Fibroblast of skin of left biceps (primary cell): ENCODE measurements at places on chromosomes 6 and 20.
A peak's percentile ranks its signal among the peaks of the same experiment; 100 is the strongest.

- DNase-seq: peak; percentile 94
Observed at GRCh38 chr6:130500693-130501092, 134.9 kb downstream of the TMEM200A start.

DNA sequence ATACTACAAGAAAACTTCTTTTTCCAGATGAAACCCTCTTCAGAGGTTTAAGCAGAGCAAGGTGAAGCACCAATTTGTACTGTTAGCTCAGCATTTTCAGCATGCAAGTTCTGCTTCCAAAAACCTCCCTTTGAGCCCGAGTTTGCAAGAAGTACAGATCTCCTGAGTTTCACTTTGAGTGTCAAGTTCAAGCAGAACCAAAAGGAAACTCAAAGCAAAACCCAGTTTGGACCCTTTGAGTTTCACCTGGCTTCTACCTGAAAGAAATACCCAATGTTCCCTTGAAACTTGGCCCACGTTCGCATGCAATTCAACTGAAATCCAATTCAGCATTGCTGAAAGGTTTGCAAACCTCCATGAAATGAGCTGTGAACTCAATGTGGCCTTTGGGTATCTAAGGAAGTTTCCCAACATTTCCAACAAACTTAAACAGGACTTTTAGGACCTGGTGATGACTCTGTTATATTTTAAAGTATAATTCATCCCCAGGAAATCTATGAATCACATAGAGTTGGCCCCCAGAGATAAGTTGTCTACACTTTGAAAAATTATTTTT, 62.9 kb upstream of the HBS1L start:
- no peak for DNase-seq

DNA sequence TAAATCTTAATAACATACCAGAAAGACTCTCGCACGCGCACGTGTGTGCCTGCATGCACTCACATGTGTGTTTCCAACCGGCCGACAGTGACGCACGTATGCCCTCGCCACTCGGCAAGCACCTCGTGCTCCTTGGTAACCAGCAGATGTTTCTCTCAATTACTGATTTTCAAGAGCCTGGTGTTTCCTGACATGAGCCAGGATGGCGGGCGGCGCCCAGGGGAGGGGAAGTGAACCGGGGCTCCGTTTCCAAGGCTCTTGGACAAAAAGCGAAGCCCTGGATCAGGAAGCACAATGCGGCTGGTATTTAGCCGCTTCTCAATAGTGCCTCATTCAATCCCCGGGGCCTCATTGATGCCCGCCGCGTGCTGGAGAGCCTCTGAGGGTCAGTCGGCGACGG, 37.7 kb downstream of the PMEPA1 start:
- no peak for DNase-seq

DNA sequence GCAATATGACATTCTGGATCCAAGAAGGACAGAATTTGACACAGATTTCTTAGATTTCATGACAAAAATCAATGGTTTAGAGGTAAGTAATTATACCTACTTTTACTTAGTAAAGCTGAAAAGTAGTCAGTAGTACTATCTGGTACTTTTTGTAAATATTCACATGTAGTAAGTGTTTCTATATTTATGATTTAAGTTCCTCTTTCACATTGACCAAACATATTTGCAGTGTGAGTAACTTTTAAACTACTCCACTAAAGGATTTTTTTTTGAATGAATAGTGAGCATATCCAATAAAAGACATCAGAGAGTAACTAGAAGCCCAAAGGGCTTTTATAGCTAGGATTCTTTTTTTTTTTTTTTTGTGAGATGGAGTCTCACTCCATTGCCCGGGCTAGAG, 60.8 kb downstream of the DNAH8 start:
- no peak for DNase-seq

DNA sequence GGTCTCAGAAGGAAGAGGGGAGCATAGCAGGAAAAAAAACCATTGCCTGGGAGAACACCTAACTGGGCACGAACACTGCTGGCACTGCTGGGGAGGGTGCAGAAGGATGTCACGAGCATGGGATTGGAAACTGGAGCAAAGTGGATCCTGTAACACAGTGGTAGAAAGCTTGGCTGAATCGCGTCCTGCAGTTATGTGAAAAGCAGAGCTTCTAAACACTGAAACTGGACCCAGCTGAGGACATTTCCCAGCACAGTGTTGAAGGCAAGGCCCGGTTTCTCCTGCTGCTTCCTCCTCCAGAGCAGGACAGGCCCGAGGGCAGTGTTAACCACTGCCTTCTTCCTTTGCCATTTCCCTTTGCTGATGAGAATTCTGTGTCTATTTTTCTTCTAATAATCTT, 6.7 kb downstream of the APMAP start:
- no peak for DNase-seq

DNA sequence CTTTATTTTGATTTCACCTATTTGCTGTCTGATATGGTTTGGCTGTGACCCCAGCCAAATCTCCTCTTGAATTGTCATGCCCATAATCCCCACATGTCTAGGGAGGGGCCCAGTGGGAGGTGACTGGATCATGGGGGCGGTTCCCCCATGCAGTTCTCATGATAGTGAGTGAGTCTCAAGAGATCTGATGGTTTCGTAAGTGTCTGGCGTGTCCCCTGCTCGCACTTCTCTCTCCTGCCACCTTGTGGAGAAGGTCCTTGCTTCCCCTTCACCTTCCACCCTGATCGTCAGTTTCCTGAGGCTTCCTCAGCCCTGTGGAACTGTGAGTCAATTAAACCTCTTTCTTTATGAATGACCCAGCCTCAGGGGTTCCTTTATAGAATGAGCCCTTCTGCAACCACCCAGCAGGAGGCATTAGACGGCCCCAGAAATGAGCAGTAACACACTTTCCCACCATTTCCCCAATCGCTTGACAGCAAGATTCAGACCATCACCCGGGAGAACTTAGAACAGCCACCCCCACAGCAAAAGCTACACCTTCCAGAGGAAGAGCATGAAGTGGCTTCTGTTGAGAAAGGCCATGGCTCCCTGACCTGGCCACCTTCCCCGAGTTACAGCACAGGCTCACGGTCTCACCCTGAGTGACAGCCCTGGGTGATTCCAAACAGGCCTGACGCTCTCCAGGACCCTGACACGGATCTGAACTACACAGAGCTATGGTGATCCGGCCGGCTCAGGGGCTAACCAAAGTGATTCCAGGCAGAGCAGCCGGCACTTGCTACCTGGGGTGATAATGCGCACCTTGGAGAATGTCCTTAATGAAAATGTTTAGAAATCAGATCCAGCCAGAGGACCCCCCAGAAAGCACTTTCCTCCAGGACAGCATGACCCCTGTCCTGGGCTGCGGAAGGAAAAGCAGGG, 131.2 kb upstream of the CDH4 start:
- DNase-seq: no peak

- no peak for DNase-seq
Observed at GRCh38 chr20:48743807-48744206, 84.0 kb downstream of the PREX1 start.

GRCh38 chr6:11494786-11495564, 42.6 kb upstream of the TMEM170B start:
- DNase-seq: no peak

DNA sequence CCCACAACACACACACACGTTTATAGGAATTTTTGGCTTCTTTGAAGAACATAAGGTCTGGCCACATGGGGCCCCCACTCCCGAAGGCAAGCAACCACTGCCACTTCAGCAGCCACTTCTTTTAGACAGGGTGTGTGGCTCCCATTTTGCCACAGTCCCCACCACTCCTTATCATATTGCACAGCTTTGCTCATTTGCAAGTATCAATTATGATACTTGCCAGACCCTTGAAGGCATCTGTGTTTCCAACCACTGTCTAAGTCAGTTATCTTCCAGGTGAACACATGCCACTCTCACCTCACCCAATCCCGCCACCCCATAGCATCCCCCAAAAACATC, 73.1 kb downstream of the NOL4L start:
- DNase-seq: no peak

DNA sequence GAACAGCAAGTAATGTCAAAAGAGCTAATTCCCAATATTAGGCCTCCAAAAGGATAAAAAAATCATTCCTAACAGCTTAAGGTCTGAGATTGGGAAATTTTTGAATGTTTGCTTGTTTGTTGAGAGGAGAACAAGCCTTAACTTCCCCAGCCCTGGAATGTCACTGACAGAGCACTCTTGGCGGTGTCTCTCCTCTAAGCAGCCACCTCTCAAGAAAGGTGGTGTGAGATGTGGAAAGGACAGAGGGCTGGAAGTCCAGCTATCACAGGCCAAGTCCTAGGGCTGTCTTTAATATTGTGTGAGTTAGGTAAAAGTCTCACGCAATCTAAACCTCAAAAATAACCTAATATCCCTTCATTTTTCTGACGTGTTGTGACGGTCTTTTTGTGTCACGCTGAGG, 101.6 kb downstream of the MTFR2 start:
- DNase-seq: no peak

DNA sequence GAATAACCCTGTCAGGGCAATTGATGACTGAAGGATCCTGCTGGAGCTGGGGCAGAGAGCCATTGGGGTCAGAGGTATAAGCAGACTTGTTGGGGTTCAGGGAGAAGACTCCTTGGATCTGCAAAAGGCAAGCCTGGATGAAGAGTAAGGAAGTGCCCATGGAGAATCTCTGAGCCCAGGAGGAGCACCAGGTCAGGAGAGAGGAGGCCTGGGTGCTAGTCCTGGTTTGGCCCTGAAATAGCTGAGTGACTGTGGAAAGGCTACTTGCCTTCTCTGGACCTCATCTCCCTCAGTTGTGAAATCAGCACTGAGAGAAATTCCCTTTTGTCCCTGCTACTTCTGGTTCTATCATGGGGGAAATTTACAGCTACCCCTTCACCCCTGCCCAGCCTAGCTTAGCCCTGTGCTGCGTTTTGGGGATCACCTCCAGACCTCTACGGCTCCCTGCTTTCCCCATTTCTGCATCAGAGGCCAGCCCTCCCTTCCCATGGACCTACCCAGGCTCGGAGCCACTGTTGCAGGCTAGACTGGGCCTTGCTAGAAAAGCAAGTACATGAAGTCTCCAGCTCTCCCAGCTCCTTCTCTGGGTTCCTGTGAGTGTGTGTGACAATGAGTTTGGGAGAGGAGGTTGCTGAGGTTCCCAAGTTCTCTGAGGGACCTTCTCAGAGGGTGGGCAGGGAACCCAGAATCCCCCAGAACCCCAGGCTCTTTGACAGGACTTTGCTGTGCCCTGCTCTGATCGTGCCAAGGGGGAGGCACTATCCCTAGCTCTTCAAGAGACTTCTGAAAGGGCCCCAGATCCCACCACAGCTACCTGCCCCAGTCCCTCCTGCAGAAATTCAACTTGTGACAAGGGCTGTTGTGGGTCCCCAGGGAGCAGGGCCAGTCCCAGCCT, 2.3 kb upstream of the NCR2 start:
- DNase-seq: no peak

- DNase-seq: no peak
Observed at GRCh38 chr6:104613416-104614001, 246.2 kb downstream of the HACE1 start.

DNA sequence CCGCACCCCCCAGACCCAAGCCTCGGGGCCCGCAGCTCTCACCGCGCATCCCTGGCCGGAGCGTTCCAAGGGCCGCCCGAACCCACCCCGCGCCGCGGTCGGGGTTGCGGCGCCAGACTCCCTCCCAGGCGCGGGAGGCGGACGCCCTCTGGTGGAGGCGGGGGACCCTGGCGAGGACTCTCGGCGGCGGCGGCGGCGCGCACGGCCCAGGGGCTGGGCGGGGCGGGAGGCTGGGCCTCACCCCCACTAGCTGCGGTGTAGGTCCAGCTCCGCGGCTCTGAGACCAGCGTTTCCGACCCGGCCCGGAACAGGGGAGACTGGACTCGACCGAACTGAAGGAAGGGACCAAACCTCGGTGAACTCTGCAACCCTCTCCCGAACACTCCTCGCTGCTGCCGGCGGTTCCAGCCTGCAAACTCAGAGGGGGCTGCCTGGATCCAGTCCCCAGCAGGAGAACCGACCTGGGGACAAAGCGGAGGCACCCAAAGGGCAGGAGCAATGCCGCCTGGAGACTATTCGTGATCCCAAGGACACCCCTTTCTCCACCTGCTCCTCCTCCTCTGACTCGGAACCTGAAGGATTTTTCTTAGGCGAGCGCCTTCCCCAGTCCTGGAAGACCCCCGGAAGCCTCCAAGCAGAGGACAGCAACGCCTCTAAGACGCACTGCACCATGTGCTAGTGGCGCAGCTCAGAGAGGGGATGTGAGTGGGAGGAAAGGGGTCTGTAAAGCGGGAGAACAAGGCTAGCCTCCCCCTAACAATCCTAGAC, 859 bp upstream of the TOMM6 start:
- peak; percentile 38 for DNase-seq

- peak; percentile 78 for DNase-seq
Observed at GRCh38 chr6:34970957-34971356, 81.9 kb downstream of the ANKS1A start.

DNA sequence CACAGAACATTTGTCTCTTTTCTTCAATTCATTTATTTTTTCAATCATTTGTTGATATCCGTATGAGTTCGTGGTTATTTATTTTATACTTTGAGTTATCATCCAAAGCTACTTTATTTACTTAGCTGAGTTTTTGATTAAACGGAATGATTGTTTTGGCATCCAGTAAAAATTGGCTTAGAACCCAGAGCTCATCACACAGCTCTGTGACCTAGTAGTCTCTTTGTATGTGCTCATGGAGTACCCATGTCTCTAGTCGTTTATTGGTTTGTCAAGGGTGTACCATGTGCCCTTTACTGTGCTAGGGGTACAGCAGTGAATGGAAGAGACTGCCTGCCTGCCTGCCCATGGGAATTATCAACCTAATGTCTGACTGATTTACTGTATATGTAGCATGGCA, 142.2 kb downstream of the MYLK4 start:
- DNase-seq: no peak

DNA sequence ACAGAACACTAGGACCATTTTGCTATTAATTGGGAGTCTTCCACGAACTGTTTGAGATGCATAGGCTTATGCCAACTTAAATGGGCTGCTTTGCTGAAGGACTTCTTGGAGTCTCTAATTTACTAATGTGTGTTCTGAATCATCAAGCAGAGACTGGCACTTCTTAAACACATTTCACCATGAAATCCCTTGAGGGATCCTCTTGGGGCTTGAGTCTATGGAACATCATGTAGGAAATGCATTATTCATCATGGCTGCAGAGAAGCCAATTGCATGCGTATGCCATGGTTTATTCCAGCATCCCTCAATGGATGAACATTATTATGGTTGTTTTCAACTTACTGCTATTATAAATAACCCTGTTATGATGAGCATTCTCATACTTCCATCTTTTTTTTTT, 73.4 kb downstream of the FGD2 start:
- no peak for DNase-seq

GRCh38 chr6:40743690-40744446, 156.7 kb upstream of the LRFN2 start:
- DNase-seq: no peak

- DNase-seq: no peak
Observed at GRCh38 chr6:122610690-122611455, 668 bp downstream of the PKIB start.

- DNase-seq: no peak
Observed at GRCh38 chr6:93900142-93900541, 480.8 kb upstream of the EPHA7 start.

GRCh38 chr6:25922301-25922700, 8.2 kb downstream of the SLC17A2 start:
- no peak for DNase-seq

- no peak for DNase-seq
Observed at GRCh38 chr6:149059557-149059956, 258.0 kb upstream of the TAB2 start.
